ENCODE measurements at places on chromosomes 5 and 9.

DNA sequence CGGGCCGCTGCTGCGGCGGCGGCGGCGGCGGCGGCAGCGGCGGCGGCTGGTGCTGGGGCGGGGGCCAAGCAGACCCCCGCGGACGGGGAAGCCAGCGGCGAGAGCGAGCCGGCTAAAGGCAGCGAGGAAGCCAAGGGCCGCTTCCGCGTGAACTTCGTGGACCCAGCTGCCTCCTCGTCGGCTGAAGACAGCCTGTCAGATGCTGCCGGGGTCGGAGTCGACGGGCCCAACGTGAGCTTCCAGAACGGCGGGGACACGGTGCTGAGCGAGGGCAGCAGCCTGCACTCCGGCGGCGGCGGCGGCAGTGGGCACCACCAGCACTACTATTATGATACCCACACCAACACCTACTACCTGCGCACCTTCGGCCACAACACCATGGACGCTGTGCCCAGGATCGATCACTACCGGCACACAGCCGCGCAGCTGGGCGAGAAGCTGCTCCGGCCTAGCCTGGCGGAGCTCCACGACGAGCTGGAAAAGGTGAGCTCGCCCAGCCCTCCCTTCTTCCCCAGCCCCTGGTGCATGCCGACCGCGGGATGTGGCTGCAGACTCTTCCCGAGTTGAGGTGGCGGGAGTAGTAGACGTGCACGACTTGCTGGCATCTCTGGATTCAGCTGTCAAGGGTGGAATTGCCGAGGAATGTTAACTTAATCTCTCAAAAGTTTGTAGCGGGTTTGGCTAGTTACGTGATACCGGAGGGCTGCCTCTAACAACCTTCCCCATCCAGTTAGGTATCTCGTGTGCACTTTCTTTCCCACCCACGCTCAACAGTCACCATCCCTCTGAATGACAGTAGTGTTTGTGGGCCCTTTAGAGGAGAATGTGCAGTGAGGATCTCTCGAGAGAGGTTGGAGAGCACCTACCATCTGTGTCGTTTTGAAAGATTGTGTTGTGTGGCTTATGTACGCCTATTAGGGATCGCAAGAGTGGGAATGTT is 932 bp downstream of the SLC12A2 start:
- DNase-seq: peak; percentile 45

DNA sequence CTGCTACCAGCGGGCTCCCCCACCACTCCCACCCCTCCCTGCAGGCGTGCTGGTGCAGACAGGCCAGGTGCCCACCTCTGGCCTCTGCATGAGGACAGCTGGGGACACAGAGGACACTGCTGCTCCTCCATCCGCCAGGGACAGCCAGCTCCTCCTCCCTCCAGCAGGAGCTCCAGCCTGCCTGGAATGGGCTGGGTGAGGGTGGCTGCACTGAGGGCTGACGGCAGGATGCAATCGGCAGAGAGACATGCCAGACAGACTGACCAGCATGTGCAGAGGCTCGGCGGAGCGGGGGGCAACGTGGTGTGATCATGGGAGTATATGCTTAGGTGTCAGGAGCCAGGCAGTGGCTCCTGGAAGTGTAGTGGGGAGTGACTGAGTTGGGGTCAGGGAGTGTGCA is 68.4 kb downstream of the RASGEF1C start:
- DNase-seq: no peak

- DNase-seq: no peak
Measured at GRCh38 chr9:113941526-113941925, 65.4 kb downstream of the ZNF618 start.

DNA sequence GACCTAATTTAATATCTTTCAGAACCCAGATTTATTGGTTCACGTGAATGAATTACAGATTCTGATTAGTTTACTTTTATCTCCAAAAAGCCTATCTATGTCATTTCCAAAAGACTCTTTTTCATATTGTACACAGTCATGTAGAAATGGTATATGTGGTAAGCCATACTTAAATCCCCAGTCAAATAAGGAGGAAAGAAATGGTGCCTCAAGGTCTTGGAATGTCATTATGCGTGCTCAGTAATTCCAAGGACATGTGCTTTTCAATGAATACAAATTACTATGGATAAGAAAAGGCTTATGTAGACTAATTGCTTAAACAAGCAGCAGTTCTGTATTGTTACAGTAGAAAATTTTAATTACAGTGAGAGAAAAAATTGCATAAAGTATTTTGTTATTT is 64.1 kb upstream of the TYRP1 start:
- no peak for DNase-seq

DNA sequence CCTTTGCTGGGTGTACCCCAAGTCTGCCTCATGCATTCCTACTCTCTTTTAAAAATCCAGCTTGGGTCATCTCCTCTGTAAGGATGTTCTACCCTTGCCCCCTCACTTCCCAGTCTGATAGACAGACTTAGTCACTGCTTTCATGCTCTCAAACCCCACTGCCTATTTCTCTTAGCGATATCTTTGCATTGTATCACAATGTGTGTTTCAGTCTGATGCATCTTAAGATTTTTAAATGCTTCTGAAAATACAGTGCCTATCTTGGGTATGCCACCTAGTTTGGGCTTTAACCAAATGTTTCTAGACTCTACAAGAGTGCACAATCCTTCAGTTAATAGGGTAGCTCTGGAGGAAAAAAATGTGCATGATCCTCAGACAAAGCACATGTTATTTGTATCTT is 97.8 kb downstream of the SNX18 start:
- DNase-seq: no peak

DNA sequence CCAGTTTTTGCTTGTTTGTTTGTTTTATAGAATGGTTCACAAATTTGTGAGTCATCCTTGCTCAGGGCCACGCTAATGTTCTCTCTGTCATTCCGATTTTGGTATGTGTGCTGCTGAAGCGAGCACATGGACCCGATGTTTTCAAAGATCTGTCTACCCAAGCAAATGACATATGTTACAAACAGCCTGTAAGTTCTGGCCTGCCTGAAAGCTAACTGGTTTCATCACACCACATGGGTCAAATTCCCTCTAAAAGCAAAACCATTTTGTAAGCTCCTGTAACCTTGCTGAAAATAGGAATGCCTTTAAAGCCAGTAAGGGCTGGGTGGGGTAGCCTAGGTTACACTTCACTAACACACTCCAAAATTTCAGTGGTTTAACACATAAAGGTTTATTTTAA is 25.4 kb downstream of the DMRT3 start:
- DNase-seq: no peak

DNA sequence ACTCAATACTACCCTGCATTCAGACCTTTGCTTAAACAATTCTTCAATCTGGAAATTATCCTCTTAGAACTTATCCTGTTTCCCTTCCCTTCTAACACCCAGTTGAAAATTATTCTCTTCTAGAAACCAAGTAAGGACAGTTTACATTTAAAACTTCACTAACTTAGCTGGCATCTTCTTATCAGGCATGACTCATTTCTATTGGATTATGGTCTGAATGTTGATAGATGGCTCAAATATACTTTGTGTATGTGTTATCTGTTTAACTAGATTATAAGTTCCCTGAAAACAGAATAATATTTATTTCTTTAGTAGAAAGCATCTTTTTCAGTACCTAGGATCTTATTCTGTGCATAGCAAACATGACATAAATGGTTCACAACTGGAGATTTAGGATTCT is 161.9 kb downstream of the PPP2R2B start:
- no peak for DNase-seq
